ENCODE measurements at places on chromosomes 16 and 17. TPM values are rescaled to one million over a fixed set of nuclear protein-coding genes. Genes with fewer than 3 reads are reported as not detected.
A peak's percentile ranks its signal among the peaks of the same experiment; 100 is the strongest.

DNA sequence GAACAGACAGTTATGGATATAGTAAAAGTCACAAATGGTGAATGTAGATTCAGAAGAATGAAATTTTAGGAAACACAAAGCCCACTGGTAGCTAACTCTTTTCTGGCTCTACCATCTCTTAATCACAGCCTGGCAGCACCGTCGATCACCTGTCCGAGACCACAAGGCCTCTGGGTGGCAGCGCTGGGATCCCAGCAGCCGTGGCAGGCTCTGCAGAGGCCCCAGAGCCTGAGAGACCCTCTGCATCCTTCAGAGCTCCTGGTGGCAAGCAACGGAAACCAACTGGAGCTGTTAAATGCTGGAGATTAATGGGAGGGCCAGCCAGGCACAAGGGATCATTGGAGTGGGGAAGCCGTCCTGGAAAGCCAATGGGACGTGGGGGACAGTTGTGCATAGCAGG, 26.3 kb downstream of the LAT start:
- H3K27ac ChIP-seq = no peak overlapping the region
- no peak for DNase-seq
- H3K27me3 ChIP-seq = no peaks in the 10 kb centered on the region
- H3K36me3 ChIP-seq = no peaks in the 10 kb centered on the region
- H3K4me3 ChIP-seq = no peak overlapping the region

DNA sequence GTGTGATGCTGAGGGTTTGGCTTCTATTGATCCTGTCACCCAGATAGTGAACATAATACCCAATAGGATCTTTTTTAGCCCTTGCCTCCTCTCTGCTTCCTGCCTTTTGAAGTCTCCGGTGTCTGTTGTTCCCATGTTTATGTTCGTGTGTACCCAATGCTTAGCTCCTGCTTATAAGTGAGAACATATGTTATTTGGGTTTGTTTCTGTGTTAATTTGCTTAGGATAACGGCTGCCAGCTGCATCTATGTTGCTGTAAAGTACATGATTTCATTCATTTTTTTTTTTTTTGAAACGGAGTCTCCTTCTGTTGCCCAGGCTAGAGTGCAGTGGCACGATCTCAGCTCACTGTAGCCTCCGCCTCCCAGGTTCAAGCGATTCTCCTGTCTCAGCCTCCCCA, 23.0 kb downstream of the DUS2 start:
- no peaks in the 10 kb centered on the region for H3K4me1 ChIP-seq
- no peaks in the 10 kb centered on the region for H3K27me3 ChIP-seq
- no peak for DNase-seq
- no peaks in the 10 kb centered on the region for H3K36me3 ChIP-seq

DNA sequence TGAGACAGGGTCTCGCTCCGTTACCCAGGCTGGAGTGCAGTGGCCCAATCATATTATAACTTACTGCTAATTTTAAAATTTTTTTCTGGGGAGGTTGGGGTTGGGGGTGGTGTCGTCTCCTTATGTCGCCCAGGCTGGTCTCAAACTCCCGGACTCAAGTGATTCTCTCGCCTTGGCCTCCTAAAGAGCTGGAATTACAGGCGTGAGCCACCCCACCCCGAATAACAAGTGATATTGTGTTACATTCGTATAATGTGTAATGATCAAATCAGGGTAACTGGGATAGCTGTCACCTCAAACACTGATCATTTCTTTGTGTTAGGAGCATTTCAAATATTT, 16.2 kb upstream of the KPNA2 start:
- H3K36me3 ChIP-seq = no peaks in the 10 kb centered on the region
- no peaks in the 10 kb centered on the region for H3K4me1 ChIP-seq
- DNase-seq = no peak

DNA sequence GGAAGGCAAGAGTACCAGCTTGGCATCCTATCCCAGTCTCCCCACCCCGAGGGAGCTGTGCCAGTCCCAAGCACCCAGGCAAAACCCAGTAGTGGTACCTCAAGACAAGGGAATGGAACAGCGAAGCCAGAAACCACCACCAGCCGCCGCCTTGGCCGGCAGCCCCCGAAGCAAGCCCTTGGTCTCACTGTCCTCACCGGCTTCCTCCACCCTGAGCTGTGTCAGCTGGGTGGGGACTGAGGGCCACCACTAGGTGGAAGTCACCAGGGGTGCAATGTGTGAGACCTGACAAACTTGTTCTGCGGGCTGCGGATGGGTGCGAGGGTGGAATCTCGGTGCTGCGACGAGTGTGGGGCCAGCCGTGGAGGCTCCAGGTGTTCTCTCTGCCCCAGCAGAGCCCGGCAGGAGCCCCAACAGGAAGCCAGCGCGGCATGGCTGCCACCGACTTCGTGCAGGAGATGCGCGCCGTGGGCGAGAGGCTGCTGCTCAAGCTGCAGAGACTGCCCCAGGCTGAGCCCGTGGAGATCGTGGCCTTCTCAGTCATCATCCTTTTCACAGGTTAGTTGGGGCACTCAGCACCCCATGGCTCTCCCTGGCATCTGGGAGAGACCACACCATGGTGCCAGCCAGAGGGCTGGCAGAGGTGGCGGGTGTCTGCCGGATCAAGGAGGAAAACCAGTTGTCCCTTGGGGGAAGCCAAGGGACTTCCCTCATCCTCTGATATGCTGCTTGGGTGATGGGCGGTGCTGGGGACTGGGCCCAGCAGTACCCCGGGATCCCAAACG, 6.7 kb downstream of the SMIM5 start:
- H3K4me3 ChIP-seq = no peak overlapping the region
- H3K27ac ChIP-seq = no peak overlapping the region
- H3K36me3 ChIP-seq = no peaks in the 10 kb centered on the region
- no peak for DNase-seq
- H3K4me1 ChIP-seq = no peaks in the 10 kb centered on the region
- no peaks in the 10 kb centered on the region for H3K27me3 ChIP-seq

GRCh38 chr16:65038100-65038499, 83.8 kb downstream of the CDH11 start:
- no peak for DNase-seq
- no peak overlapping the region for H3K4me3 ChIP-seq
- H3K27ac ChIP-seq = peak overlapping the region; percentile 6
- H3K27me3 ChIP-seq = no peaks in the 10 kb centered on the region
- H3K36me3 ChIP-seq = no peaks in the 10 kb centered on the region

- H3K36me3 ChIP-seq = no peaks in the 10 kb centered on the region
- H3K27me3 ChIP-seq = no peaks in the 10 kb centered on the region
- H3K27ac ChIP-seq = no peak overlapping the region
- H3K4me1 ChIP-seq = peaks cover 4% of the 10 kb centered on the region
These were observed 19.8 kb downstream of the IL4R start for GRCh38 chr16:27333549-27333948.

GRCh38 chr16:529012-529575, 1.6 kb downstream of the CAPN15 start:
- H3K36me3 ChIP-seq = no peaks in the 10 kb centered on the region
- peaks cover 27% of the 10 kb centered on the region for H3K4me1 ChIP-seq
- H3K4me3 ChIP-seq = peak overlapping the region; percentile 59
- H3K27me3 ChIP-seq = no peaks in the 10 kb centered on the region

- H3K4me3 ChIP-seq = no peak overlapping the region
- H3K4me1 ChIP-seq = no peaks in the 10 kb centered on the region
- no peak overlapping the region for H3K27ac ChIP-seq
- no peaks in the 10 kb centered on the region for H3K27me3 ChIP-seq
- no peak for DNase-seq
- no peaks in the 10 kb centered on the region for H3K36me3 ChIP-seq
These were observed 46.1 kb upstream of the MTMR4 start for GRCh38 chr17:58560511-58560910.

DNA sequence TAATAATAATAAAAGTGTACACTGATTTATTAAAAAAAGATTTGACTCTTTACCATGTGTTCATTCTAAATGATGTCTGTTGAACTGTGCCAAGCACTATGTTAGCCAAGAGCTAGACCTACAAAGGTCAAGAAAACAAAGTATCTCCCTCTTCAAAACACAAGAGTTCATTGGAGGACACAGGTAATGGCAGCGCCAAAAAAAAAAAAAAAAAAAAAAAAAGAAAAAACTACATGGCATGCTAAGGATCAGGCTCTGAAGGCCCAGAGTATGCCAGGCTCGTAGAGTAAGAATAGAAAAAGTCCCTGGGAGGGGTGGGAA, 35.2 kb downstream of the CYTH1 start:
- H3K27me3 ChIP-seq = no peaks in the 10 kb centered on the region
- H3K36me3 ChIP-seq = no peaks in the 10 kb centered on the region
- no peak overlapping the region for H3K27ac ChIP-seq

- no peak for DNase-seq
- H3K4me1 ChIP-seq = no peaks in the 10 kb centered on the region
- H3K27ac ChIP-seq = no peak overlapping the region
- H3K36me3 ChIP-seq = no peaks in the 10 kb centered on the region
- H3K4me3 ChIP-seq = no peak overlapping the region
These were observed 77.4 kb downstream of the CDH13 start for GRCh38 chr16:82703871-82704768.

- H3K27ac ChIP-seq = peak overlapping the region; percentile 37
- H3K4me3 ChIP-seq = peak overlapping the region; percentile 67
- no peaks in the 10 kb centered on the region for H3K36me3 ChIP-seq
- no peak for DNase-seq
These were observed 608 bp upstream of the TRIM37 start for GRCh38 chr17:59107306-59107670.

- H3K36me3 ChIP-seq = no peaks in the 10 kb centered on the region
- DNase-seq = no peak
- H3K27me3 ChIP-seq = no peaks in the 10 kb centered on the region
- no peak overlapping the region for H3K4me3 ChIP-seq
These were observed 11.7 kb downstream of the CACNG1 start for GRCh38 chr17:67055811-67056745.

GRCh38 chr16:49543631-49543946, 170.0 kb downstream of the C16orf78 start:
- no peaks in the 10 kb centered on the region for H3K4me1 ChIP-seq
- no peak overlapping the region for H3K4me3 ChIP-seq
- H3K36me3 ChIP-seq = no peaks in the 10 kb centered on the region
- DNase-seq = no peak
- H3K27me3 ChIP-seq = no peaks in the 10 kb centered on the region
- H3K27ac ChIP-seq = no peak overlapping the region

GRCh38 chr17:48148854-48149786, 41.6 kb downstream of the SNX11 start:
- no peaks in the 10 kb centered on the region for H3K27me3 ChIP-seq
- no peak overlapping the region for H3K4me3 ChIP-seq
- H3K4me1 ChIP-seq = no peaks in the 10 kb centered on the region
- DNase-seq = no peak
- H3K27ac ChIP-seq = no peak overlapping the region

- no peak for DNase-seq
- no peaks in the 10 kb centered on the region for H3K4me1 ChIP-seq
- no peak overlapping the region for H3K27ac ChIP-seq
- H3K36me3 ChIP-seq = no peaks in the 10 kb centered on the region
These were observed 86.7 kb upstream of the ATP2A3 start for GRCh38 chr17:4050971-4051370.

DNA sequence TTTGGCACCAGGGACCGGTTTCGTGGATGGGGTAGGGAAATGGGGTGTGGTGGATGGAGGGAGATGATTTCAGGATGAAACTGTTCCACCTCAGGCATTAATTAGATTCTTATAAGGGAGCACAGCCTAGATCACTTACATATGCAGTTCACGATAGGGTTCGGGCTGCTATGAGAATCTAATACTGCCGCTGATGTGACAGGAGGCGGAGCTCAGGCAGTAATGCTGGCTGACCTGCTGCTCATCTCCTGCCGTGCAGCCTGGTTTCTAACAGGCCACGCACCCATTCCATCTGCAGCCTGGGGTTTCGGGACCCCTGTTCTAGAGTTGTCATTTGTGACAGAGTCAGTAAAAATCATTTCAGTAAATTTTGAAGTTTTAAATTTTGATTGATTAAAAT, 99.7 kb downstream of the CHD9 start:
- no peaks in the 10 kb centered on the region for H3K27me3 ChIP-seq
- H3K4me1 ChIP-seq = peaks cover 4% of the 10 kb centered on the region
- H3K36me3 ChIP-seq = no peaks in the 10 kb centered on the region

EXOC3L1 gene
- total RNA-seq = 8.3 TPM

TEX19 gene
- total RNA-seq = not detected

HBA1 gene
- 7.4 TPM for total RNA-seq

CPNE7 gene
- total RNA-seq = 0.73 TPM

KRTAP3-2 gene
- not detected for total RNA-seq

PPL gene
- total RNA-seq = 18.8 TPM
